DMS79 (cell line): ENCODE measurements at places on chromosomes 2 and 18.

GRCh38 chr2:8608411-8608954, 73.4 kb upstream of the ID2 start:
- DNase-seq, result no peak

DNA sequence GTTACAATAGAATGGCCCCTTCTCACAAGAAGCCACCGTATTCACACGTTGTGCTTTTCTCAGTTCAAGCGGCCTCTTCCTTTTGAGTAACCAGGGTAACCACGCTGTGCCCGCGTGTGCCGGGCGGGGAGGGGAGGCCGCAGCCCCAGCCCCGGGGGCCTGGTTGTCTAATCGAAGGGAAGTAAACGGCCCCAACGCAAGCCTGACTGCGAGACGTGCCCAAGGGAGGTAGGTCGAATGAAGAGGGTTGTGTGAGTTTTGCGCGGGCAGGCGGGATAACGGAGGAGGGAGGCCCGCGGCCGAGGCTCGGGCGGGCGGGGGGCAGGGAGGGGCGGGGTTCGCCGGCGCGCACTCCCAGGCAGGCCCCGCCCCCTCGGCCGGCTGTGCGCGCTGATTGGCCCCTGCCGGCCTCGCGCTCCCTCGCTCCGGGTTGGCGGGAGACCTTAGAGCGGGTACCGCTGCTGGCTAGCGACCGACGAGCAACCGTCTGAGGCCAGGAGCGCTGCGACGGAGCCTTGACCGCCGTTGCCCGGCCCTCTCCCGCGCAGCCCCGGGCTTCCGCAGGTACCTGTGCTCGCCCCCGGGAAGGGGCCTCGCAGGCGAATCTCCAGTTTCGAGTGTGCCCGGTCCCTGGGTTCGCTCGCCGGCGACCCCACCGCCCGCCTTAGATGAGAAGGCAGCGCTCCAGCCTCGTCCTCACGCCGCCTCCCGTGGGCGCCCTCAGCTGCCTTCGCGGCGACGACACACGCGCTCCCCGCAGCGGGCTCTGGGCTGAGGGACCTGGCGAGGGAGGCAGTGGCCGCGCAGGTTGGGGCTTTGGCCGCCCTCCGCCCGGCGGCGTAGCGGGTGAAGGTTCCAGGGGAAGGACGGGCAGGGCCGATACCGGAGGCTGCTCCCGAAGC, at the start of gene SPDYA:
Gene SPDYA (plus strand): TSS at position 451 of the 902 bp plus-strand sequence. CDS start 5,181 bp downstream, outside the sequence.
- DNase-seq, result peak; percentile 88

GRCh38 chr18:10878703-10879102, 270.7 kb downstream of the PIEZO2 start:
- DNase-seq, result no peak

DNA sequence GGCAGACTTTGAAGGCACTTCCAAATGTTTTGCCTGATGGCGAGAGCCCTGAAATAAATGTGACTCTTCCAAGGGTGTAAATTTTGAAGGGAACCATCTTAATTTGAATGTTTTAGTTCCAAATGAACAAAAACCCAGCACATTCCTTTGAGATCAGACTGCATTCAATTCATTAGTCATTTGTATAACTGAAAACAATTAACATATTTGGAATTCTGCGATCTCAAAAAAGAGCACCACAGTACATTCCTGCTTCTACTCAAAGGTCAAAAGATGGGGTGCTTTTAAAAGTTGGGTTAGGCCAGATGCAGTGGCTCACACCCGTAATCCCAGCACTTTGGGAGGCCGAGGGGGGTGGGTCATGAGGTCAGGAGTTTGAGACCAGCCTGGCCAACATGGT, 38.2 kb upstream of the CHRNA1 start:
- DNase-seq, result no peak

DNA sequence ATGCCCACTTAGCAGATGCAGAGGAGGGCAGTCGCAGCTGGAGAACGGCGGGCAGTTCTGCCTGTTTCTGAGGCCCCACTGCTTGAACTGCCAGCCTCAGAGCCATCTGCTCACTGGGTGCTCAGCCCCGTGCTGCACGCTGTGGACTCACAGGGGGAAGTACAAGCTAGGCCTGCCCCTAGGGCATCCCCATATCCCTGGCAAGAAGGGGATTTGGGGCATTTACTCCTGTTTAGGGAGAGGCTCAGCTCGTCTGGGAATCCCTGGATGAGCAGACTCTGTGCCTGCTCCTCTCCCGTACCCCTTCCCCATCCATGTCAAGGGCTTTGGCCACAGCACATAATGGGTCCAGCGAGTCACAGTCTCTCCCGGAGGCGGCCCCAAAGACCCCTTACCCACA, 169.8 kb upstream of the PKDCC start:
- DNase-seq, result no peak

GRCh38 chr2:100741880-100742276, 78.1 kb upstream of the NPAS2 start:
- no peak for DNase-seq

DNA sequence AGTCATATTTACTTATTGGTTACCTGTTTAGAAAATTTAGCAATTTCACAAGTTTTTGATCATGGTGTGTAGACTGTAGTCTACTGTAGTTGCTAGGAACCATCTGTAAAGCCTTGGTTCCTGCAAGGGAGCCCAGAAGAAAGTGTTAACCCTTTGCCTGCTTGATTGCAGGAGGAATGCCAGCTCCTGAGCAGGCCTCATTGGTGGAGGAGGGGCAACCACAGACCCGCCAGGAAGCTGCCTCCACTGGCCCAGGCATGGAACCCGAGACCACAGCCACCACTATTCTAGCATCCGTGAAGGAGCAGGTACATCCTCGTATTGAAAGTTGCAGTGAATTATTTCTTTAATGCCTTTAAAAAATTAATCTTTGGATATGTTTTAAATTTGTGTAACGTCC, 76.3 kb downstream of the PKP4 start:
- DNase-seq, result no peak

DNA sequence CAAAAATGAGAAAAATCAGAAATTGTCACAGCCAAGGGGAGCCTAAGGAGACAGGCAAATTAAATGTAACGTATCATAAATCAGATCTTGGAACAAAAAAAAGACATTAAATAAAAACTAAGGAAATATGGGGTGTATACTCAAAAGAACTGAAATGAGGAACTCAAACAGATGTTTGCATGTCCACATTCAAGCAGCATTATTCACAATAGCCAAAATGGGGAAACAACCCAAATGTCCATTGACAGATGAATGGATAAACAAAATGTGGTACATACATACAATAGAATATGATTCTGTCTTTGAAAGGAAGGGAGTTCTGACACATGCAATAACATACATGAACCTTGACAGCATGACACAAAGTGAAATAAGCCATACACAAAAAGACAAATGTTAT, 155.8 kb upstream of the KLF7 start:
- no peak for DNase-seq

GRCh38 chr2:96245609-96246390, 20.0 kb downstream of the TMEM127 start:
- no peak for DNase-seq

- no peak for DNase-seq
Observed at GRCh38 chr2:20456636-20457426, 10.0 kb downstream of the RHOB start.

GRCh38 chr2:224937887-224938286, 104.4 kb downstream of the DOCK10 start:
- no peak for DNase-seq

DNA sequence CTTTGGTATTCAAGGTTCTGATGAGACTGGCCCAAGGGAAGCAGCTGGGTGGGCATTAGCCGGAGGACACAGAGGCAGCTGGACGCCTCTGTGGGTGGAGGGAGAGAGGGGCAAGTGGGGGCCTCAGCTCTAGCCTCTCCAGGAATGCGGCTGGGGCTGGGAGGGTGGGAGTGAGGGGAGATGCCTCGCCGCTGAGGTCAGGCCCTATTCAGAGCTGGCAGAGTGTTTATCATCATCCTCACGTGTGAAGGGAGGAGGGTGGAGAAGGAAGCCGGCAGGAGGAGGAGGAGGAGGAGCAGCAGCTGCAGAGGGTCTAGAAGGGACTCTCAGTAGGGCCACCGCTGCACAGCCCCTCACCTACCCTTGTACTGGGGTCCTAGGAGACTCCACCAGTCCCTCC, 43.1 kb downstream of the TNS1 start:
- DNase-seq, result no peak

DNA sequence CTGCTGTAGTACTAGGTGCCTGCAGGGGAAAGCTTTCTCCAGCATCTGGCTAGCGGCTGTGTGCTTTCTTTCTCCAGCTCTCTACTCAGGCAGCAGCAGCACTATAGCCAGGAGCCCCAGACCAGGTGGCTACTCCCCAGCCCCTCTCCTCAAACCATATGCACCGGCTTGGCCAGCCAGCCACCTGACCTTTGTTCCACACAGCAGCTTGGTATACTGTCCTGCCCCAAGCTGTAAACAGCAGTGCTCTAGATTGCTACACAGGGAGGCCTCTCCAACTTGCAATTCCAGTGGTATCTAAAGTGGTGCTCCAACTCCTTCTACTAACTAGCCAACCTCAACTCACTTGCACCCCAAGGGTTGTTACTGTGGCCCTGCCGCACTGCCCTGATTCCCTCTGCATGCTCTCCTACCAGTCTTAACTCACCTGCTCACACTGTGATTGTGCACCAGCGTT, 19.6 kb downstream of the LDAH start:
- no peak for DNase-seq
